Activated CD4-positive, alpha-beta memory T cell treated with anti-CD3 and anti-CD28 coated beads for 36 hours (primary cell): ENCODE measurements at places on chromosomes 11 and 22.

DNA sequence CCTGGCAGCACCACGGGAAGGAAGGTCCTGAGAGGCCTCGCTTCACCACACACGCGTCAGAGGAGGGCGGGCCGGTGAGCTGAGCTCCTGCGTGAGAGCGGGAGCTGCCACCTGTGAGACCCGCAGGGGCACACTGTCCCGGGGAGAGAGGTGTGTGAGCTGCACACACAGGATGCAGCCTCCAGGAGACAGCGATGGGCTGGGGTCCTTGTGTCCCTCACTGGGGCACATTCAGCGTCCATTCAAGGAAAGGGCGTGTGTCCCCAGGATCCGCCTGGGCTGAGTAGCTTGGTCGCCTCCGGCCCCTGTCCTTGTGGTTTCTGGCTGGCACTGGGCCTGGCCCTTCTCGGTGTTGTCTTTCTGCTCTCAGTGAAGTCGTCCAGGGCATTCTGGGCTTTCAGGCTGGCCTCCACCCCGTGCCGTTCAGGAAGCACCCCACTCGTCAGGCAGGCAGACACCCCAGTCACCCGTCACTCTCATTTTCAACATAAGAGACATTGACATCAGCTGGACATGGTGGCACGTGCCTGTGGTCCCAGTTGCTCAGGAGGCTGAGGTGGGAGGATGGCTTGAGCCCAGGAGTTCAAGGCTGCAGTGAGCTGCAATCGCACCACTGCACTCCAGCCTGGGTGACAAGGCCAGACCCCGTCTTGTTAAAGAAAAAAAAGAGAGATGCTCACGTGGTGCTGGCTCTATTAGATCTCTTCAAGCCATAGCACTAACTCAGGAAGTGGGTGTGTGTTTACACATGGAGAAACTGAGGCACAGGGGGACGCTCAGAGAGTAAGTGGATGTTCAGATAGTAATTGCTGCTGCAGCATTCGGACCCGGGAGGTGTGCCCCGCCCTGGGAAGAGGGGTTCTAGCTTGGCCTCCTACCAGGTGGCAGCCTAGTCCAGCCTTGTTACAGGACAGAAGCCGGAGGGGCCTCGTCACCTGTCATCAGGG, 1081.6 kb downstream of the BRD1 start:
- DNase-seq = no peak

GRCh38 chr22:42937164-42937843, 77.6 kb downstream of the PACSIN2 start:
- peak; percentile 63 for DNase-seq

DNA sequence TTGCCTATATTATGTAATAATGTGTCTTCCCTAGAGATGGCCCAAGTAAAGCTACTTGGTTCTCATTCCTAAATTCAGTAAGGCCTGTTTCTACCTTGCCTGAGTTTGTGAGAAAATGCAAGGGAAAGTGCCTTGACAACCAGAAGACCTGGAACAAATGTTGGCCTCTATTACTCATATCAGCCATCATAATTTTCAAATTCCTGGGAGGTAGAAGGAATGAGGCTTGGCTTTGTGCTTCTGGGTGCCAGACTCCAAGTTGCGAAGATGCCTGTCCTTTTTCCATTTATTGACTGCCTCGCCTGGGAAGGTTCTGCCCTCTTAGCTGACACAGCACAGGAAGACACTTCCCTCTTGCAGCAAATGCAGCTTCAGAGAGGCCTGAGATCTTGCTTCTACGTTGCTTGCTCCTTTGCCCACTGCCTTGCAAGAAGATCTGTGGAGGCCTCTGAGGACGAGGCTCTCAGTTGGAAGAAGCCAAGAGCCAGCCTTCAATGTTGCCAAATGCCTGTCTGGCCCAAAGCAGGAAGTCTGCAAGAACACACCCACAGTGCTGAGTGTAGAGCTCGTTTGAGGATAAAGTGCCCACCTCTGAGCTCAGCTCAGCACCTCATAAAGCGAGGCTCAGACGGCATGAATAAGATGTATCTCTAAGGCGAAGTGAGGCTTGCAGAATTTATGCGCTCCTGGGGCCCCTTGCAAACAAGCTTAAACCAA, 120.1 kb downstream of the GALNT18 start:
- no peak for DNase-seq

DNA sequence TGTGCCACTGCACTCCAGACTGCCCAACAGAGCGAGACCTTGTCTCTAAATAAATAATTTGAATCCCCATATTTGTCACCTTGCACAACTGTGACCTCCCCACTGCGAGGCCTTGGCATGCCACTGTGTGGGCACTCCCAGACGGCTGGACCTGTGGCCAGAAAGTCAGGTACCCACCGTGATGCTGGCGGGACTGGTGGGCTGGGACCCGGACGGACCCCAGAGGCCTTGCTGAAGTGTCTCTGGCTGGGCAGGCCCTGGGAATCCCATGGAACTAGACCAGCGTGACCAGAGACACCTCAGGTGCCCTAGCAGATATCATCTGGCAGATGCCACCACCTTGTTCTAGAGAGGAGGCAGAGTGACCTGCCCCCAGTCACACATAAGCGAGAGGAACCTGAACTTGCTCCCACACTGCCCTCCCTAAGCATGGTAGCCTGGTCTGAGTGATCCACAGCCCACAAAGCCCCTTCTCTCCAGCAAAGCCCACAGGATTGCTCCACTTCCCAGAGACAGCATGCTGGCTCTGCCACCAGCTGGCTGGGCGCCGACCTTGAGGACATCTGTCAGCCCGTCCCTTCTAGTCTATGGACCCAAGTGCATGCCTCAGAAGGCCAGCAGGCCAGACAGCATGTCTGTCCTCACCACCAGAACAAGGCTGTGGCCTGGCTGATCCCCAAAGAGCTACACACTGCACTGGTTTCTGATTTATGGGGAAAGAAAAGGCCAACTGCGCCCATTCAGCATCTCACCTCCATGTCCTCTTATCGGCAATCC, 9.5 kb downstream of the MACROD1 start:
- no peak for DNase-seq

- DNase-seq = no peak
These were observed 11.9 kb downstream of the OTOG start for GRCh38 chr11:17558916-17559315.

- no peak for DNase-seq
These were observed 817.0 kb downstream of the NTM start for GRCh38 chr11:132187386-132187785.

DNA sequence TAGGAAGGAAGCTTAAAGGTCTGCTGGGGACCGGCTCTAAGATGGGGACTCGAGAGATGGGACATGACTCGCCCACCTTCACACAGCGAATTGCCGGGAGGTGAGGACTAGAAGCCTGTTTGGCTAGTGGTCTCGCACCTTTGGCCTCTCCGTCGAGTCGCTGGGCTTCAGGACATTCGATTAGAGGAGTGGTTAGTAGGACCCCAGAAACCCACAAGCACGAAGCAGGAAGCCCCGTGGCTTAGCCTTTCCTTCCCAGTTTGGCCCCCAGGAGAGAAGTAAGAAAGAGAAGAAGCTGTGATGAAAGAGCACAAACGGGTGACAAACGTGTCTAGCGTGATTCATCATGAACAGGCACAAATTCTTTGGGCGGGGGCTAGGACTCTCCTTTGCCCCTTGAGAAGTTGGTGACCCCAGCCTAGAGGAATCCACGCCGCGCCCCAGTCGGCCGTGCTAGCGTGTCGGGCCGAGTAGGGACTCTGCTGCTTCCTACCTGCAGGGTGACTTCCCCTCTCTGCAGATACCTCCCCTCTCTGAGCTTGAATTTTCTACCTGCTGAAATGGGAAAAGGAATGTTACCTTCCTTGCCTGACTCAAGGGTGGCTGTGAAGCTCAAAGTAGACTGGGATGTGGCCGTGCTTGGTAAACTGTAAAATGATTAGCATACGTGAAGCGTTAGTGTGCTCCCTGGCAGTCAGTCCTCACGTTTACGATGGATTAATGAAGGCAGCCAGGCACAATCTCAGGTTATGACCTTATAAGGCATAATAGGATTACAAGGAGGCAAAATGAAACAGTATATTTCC, 1.1 kb upstream of the ADM start:
- DNase-seq = peak; percentile 47

DNA sequence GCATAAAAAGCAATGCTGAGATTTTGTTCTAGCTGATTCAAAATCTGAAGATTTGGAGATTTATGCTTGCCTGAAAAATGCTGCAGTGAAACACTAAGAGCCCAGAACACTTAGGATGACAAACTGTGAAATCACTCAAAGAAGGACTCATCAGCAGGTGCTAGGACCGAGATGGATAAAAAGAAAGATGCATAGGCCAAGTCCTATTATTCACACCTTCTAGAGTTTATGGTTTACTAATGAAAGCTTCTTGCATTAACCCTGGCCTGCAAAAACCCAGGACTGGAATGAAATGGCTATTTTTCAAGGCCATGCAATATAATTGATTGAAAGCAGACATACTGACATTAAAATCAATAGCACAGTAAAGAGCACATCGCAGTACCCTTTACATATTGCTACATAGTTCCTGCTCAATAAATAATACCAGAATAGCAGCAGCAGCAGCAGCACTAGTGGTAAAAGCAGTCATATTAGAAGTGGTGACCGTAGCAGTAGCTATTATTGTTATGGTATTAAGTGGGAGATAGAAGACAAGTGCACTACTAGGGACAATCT, 161.7 kb downstream of the RAB38 start:
- no peak for DNase-seq

- no peak for DNase-seq
These were observed 28.5 kb upstream of the PAK1 start for GRCh38 chr11:77502346-77502905.

DNA sequence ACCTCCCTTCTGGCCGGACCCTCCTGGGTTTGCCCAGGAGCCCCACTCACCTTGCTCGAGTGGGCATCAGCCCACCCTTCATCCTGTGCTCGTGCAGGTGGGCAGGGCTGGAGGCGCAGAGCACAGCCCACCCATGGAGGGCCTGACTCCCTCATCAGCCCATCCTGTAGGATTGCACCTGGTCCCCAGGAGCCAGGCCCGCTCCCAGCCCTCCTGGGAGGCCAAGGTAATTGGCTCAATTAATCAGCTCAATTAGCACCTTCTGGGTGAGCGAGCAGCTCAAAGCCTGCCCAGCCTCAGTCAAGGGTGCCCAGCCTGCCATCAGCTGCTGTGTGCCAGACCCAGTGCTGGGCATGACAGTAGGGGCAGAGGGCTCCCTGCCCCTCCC, 58.1 kb upstream of the NECTIN1 start:
- DNase-seq = no peak

DNA sequence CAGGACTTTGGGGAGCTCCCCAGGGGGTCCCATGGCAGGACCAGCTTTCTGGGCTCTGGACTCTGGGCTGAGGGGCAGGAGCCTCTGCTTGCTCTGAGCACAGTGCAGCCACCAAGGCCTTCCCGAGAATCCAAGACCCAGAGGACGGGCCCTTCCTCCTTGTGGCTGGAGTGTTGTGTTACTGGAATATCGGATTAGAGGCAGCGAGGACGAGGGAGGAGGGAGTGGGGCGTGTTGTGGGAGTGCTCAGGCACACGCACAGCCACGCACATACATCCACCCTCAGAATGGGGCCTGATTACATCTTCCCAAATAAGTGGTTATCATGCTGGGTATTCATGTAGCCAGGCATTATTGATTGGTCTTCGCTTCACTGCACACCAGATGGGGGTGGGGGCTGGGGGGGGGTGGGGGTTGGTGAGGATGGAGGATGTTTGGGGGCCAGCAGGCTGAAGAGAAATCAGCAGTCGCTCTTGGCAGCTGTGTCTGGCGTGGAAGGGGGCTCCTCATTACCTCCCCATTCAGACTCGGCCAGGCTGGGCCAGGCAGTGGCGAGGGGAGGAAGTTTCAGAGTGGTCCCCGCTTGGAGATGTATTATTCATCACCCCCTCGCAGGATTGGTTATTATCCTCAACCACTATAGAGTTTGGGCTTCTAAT, 120.9 kb downstream of the ST3GAL4 start:
- no peak for DNase-seq

DNA sequence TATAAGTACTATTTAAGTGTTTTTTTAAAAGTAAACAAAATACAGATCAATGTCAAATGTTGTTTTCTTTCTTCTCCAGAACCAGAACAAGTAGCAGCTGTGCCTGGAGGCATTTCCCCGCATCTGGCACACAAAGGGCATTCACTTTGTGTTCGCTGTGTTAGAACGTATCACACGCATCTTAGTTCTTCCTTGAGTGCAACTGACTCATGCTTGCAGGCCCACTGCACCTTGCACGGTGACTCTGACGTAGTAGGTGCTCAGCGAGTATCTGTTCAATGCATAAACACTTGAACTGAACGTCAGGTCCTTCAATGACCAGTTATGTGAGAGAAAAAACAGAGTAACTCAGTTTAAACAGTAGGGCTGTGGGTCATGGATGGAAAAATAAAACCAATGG, 3.5 kb downstream of the IFT27 start:
- no peak for DNase-seq

DNA sequence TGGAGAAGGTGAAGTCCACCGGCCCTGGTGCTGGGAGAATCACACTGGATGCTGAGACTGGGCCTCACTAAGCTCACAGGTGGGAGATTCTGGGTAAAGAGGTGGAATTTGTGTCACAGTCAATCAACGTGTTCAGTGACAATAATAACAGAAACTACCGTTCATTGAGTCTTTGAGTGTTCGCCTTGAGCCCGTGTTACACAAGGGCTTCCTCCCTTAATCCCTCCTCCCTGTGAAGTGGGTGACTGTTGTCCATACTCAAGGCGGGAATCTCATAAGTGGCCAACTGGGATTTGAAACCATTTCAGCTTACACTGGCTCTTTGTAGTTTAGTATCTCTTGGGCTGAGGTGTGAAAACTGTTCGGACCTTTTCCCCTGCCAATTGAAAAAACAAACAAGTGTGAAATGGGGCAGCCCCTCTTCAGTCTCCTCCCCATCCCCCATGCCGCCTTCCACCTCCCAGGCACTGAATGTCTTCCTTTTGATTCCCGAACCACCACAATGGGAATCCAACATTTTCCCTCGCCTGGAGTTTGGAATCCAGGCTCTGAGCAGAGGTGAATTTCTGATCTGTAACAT, 502.4 kb downstream of the MIAT start:
- no peak for DNase-seq

- DNase-seq = no peak
These were observed 89.8 kb upstream of the RTL6 start for GRCh38 chr22:44587737-44588310.

GRCh38 chr11:42410251-42410955, 901.4 kb upstream of the API5 start:
- DNase-seq = no peak

GRCh38 chr11:69497221-69497787, 15.8 kb downstream of the LINC01488 start:
- DNase-seq = no peak

DNA sequence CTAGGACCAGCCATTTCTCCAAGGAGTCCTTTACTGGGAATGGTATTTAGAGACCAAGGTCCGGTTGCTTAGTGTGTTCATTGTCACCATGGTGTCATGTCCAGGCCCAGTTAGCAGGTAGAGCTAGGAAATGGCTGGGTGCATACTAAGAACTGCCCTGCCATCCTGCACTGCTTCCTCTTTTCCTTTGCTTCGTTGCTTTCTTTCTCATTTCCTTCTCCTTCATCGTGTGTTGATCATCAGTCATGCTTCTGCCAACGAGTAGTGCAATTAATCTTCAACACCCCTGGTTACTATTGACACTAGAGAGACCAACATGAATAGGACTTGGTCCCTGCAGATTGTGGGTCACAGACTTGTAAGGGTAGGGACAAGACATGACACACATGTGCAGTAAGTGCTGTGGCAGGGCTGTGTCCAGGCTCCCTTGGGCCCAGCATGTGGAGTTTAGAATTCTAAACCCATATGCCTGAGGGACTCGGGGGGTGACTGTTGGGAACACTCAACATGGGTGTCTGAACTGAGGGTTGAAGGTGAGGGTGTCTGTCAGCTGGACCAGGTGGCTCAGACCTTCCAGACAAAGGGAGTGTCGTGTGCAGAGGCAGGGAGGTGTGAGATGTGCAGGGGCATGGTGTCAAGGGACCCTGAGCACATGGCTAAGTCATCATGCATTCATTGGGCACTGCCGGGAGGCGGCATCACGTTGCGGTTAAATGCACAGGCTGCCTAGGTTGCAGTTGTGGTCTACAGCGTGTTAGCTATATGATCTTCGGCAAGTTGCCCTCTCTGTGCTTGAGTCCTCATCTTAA, 42.6 kb downstream of the ST14 start:
- DNase-seq = no peak
